ENCODE measurements at places on chromosomes 3 and 15.
A peak's percentile ranks its signal among the peaks of the same experiment; 100 is the strongest.

DNA sequence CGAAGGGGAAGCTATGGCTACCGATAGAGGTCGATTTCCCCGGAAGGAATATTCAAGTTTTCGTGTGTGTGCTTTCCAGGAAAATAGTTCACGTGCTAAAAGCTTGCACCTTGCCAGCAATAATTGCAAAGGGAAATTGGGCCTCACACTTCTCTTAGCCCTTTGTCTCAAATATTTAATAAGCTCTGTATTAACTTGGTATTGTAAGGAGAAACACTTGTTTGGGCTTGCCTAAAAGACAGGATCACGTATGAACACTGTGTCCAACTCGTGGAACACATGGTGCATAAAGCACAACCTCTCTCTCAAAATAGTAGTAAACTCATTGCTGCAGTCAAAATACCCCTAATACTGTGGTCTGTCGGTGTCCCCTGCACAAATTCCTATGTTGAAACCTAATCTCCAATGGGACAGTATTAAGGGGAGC, 352 bp upstream of the TMF1 start:
- DNase-seq: no peak

DNA sequence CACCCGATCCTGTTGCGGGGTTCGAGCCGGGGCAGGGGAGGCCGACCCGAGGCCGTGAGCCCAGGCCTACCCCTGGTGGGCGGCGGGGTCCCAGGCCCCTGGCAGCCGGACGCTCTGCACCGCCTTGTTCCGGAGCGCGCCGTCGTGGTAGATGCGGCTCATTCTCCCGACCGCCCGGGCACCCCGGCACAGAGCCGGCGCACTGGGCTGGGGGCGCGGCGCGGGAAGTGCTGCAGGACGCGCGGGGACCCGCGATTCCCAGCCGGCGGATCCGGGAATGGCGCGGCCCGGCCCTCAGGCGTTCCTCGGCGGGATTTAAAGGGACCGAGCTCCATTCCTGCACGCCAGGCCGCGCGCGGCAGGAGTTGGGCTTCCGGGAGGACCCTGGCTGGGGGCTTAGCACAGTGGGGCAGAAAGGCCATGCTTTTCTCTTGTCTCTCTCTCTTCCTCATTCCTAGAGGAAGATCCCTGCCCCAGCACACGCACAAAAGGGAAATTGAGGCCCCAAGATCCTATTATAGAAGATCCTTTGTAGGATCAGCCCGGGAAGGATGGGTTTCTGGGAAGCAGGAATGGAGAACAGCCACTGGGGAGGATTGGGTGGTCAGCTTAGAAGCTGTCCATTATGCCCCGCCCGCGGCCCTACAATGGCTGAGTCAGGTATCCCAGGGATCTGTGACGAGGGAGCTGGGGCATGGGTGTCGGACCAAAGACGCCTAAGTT, at the start of gene ARPIN:
Gene ARPIN (minus strand): TSS at position 279 of the 723 bp plus-strand sequence. CDS start 117 bp downstream, at position 162.
- DNase-seq: no peak

DNA sequence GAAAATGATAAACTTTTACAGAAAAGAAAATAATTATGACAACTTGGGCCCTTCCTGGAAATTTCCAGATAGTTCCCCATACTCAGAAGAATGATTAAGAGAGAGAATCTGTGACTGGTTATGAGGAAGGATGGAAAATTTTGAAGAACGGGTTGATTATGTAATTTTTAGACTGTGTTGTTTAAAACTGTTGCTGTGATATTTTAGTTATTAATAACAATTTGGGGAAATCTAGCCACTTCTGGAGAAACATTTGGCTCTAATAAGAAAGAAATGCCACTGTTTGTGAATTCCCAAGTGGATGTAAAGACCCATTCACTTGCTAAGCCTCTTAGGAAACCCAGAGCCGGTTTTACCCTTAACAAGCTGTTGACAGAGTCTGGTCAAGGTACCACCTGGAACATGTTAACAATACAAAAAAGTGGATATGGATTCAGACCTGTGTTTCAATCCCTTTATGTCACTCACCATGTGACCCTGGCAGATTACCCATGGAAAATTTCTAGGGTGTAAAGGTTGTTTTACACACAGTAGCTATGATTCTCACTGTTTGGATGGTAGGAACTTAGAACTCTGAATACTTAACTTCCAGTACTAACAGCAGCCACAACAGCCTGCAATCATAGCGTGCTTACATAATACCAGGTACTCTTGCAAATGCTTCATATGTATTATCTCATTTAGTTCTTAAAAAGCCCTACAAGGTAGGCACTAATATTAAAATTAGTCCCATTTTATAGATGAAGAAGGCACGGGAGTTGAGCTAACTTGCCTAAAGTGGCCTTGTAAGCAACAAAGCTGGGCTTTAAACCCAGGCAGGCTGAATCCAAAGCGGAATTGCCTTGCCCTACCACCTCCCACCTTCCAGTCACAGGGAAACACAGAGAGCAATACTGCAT, 32.0 kb downstream of the ZBTB38 start:
- no peak for DNase-seq

GRCh38 chr3:4759689-4760312, 219.4 kb upstream of the BHLHE40 start:
- no peak for DNase-seq

DNA sequence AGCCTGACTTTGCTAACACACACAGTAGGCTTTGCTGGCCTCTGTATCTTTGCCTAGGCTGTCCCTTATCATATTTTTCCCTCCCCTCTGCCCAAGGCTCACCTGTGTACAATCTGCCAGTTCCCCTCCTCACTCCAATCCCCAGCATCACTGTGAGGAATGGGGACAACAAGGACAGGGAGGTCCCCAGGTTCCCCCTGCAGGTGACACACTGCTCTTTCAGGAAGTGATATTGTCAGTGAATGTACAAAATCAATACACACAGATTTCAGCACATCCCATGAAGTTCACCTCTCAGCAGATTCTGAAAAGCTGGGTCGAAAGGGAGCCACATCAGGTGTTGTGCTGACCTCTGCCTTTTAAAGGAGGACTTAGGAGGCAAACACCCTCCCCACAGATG, 177.5 kb downstream of the RAB11A start:
- DNase-seq: peak; percentile 28

- DNase-seq: no peak
Observed at GRCh38 chr3:48996640-48997039, 6.6 kb downstream of the P4HTM start.

DNA sequence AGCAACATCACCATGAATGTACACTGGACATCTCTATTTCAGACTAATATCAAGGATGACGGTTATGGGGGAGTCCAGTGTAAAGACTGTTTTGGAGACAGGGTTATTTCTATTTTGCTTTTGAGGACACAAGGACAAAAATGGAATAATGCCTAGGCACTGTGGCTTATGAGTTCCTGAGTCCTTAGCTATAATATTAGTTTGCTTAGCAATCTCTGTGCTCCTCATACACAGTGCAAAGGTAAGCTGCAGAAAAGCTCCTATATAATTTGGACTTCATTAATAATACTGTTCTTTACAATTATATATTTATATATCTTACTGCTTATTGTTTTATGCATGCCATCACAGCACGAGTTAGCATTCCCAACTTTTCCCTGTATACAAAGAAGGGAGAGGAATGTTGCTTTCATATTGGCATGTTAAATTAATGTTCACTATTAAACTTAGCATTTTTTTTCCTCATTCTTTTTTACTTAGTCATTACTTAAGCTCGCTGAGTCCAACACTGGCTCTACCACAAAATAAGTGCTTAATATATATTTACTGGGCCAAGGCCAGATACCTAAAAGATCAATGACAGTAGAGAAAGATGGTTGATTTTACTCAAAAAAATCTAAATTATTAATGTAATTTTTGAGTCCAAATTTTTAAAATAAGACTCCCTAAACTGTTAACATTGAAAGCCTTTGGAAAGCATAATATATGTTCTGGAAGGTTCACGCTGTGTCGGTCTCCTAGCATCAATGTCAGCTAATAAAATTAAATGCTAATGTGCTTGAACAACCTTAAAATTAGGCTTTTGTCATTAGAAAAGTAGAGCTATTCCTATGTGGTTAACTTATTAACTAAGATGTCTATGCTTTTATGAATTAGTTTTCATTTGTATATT, 13.8 kb downstream of the THBS1 start:
- DNase-seq: no peak

- no peak for DNase-seq
Observed at GRCh38 chr15:98996624-98997023, 11.0 kb downstream of the PGPEP1L start.

- no peak for DNase-seq
Observed at GRCh38 chr15:89113296-89114024, 25.2 kb downstream of the ABHD2 start.

DNA sequence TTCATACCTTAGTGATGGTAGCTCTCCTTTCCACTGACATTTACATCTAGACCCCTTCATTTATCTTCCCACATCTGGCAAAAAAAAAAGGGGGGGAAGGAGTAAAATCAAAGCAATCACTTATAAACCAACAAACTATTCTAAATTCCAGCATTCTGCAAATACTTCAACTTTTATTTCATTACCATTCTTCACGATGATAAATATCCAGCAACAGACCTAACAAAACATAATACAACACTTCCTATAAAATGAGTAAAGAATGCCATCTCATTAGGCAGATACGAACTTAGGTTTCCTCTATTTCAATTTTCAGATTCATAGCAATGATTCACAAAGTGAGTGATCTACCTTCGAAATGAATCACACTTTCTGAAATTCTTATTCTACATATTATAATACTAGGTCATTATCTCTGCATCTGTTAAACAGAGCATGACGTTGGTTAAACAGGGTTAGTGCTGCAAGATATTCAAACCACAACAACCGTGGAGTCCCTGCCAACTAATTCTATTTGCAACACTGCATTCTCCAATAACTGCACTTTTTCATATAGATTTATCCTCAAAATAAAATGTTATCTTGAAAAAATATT, at the start of gene LRRFIP2:
Gene LRRFIP2 (minus strand): TSS at position 51 of the 595 bp plus-strand sequence. CDS start 25,599 bp downstream, outside the sequence.
- DNase-seq: peak; percentile 29

GRCh38 chr3:140933109-140933508, 8.5 kb upstream of the SLC25A36 start:
- no peak for DNase-seq

GRCh38 chr3:123602325-123602724, 17.5 kb upstream of the HACD2 start:
- DNase-seq: no peak

GRCh38 chr3:187919048-187919447, 173.8 kb upstream of the BCL6 start:
- DNase-seq: peak; percentile 40

Measured in GM10248 (cell line).